Osteoblast (primary cell): ENCODE measurements at places on chromosomes 4 and X. TPM values are rescaled to one million over a fixed set of nuclear protein-coding genes. Genes with fewer than 3 reads are reported as not detected.

DNA sequence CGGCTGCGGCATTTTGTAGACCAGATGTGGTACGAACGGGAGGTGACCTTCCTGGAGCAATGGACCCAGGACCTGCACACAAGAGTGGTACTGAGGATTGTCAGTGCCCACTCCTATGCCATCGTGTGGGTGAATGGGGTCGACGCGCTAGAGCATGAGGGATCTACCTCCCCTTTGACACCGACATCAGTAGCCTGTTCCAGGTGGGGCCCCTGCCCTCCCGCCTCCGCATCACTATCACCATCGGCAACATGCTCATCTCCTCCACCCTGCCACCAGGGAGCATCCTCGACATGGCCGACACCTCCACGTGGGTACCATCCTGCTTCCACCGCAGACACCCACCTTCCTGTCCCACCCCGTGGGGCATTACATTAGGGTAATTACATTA, 46.2 kb downstream of the SMARCA5 start:
- no peak for DNase-seq

DNA sequence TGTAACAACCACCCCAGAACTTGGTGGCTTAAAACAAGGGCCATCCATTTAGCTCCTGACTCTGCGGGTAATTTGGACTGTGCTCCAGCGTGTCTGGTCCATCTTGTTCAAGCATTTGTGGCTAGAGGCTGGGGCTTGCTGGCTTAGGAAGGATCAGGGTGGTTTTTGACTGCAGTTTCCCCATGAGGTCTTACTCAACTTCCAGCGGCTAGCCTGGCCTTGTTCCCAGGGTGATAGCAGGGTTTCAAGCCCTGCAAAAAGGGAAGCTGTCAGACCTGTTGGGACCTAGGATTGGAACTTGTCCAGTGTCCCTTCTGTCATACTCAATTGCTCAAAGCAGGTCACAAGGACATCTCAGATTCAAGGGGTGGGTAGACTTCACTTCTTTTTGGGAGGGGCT, 205.9 kb downstream of the STIM2 start:
- no peak for DNase-seq

Gene HELT
- total RNA-seq: not detected in 2 replicates

DNA sequence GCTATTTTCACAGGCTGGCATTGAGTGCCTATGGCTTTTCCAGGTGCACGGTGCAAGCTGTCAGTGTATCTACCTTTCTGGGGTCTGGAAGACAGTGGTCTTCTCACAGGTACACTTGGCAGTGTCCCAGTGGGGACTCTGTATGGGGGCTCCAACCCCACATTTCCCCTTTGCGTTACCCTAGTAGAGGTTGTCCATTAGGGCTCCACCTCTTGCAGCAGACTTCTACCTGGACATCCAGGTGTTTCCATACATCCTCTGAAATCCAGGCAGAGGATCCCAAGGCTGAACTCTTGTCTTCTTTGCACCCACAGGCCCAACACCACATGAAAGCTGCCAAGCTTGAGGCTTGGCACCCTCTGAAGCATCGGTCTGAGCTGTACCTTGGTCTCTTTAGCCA, 735.7 kb upstream of the INTU start:
- DNase-seq: no peak
